T-helper 1 cell (primary cell): ENCODE measurements at places on chromosomes 12 and 14.

- DNase-seq, result no peak
Observed at GRCh38 chr12:127970491-127970890, 296.5 kb upstream of the TMEM132C start.

- no peak for DNase-seq
Observed at GRCh38 chr12:65529771-65530435, 251.4 kb downstream of the MSRB3 start.

GRCh38 chr12:117521346-117521745 is 159.9 kb upstream of the NOS1 start:
- no peak for DNase-seq

DNA sequence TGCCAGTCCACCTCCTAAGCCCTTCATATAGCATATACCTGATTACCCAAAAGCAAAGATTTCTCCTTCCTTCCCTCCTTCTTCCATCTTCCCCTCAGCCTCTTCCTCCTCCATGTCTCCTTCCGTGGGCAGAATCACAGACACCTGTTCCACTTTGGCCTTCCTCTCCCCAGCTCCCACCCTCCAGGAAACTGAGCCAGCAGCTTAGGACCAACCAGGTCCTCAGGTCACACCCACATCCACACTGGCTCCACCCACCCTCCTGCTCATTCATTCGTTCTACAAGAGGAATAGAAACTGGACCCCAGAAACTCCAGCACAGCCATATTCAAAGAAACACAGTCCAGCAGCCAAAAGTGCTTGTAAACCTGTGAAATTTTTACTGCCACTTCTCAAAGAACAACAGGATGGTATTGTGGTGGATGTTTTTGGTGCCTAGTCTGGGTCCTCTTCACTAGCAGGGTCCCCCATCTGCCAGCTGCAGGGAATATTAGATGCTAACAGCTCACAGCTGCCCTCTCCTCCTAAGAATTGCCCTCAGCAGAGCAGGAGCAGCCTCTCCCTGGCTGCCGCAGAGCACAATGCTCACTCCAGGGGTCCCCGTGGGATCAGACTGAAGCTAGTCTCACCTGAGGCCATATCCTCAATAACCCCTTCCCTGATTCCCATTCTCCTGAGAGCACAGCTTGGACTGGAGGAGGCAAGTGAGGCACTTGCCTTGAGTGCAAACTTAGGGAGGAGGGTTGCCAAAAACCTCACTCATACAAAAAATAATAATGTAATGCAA is 18.4 kb downstream of the CMKLR1 start:
- DNase-seq, result no peak

GRCh38 chr14:36935976-36936678 is 236.3 kb downstream of the SLC25A21 start:
- DNase-seq, result no peak
